ENCODE measurements at places on chromosomes 2 and 18. TPM values are rescaled to one million over a fixed set of nuclear protein-coding genes. Genes with fewer than 3 reads are reported as not detected.

MYO3B gene
- 2.6 TPM for total RNA-seq

AOX1 gene
- 0.80 TPM for total RNA-seq

POTEJ gene
- not detected for total RNA-seq

SERPINB3 gene
- not detected for total RNA-seq

ADGRF3 gene
- 2.8 TPM for total RNA-seq

MRPL33 gene
- total RNA-seq: 50.1 TPM

PER2 gene
- 15.1 TPM for total RNA-seq

HNRNPLL gene
- total RNA-seq: 3.2 TPM

CPLX4 gene
- not detected for total RNA-seq

CCBE1 gene
- 0.08 TPM for total RNA-seq

PID1 gene
- total RNA-seq: not detected

ACTG2 gene
- total RNA-seq: 0.97 TPM

MC4R gene
- not detected for total RNA-seq

MARCO gene
- total RNA-seq: 0.32 TPM

CCDC148 gene
- total RNA-seq: not detected

CXCR1 gene
- not detected for total RNA-seq

C2orf92 gene
- total RNA-seq: 3.4 TPM

PLGLB1 gene
- 2.2 TPM for total RNA-seq

PXDN gene
- 0.58 TPM for total RNA-seq

MDH1B gene
- total RNA-seq: 1.0 TPM

CCDC85A gene
- total RNA-seq: not detected

Measured in GM12878 (cell line).